Stimulated activated CD8-positive, alpha-beta memory T cell treated with anti-CD3 and anti-CD28 coated beads, Interleukin-4, amount 100 ng/mL, for 1 hour (primary cell): ENCODE measurements at places on chromosomes 5 and 9.
A peak's percentile ranks its signal among the peaks of the same experiment; 100 is the strongest.

- DNase-seq, result no peak
Measured at GRCh38 chr9:115520646-115521045, 402.7 kb upstream of the TNC start.

GRCh38 chr9:102986425-102986824, 8.7 kb upstream of the CYLC2 start:
- no peak for DNase-seq

DNA sequence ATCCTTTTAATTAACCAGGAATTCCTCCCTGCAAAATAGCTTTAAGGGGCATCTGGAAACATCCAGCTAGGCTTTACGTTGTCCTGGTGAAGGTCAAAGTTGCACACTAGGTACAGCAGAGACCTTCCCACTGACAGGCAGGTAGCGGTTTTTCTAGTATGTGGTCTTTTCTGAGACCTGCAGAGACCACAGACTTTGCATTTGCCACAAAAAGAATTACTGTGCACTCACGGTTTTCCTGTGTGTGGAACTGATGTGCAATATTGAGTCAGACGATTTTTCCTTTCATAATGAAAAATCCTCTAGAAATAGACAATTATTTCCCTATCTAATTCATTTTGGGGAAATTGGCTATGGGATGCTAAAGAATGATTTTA, 417.0 kb upstream of the ADAMTSL1 start:
- no peak for DNase-seq

DNA sequence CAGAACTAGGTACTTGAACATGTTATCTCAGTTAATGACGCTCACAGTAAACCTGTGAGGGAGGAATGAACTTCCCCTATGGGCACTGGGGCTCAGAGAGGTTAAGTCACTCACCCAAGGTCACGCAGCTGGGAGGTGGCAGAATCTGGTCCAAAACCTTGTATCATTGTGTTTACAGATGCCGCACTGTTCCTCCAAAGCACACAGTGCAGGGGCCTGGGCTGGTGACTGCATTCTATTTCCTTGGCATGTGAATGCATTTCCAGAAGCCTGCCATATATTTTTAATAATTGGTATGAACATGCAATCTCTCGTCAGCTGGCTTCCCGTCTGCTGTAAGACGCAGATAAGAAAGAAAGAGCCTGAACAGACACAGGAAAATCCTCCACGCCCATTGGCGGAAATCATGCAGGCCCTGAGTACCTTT, 77.0 kb upstream of the TBC1D2 start:
- no peak for DNase-seq

DNA sequence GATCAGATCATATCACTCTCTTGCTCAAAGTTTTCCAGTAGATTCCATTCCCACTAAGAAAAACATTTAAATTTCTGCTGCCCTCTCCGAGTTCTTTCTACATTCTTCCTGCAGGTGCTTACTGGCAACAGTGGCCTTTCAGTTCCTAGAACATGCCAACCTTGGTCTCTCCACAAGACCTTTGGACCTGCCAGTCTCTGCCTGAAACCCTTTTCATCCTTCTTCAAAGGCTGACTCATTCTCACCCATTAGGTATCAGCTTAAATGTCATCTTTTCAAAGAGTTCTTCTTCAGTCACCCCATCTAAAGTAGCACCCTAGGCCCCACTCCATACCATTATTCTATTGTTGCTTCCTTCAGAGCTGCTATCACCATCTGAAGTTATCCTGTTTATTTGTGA, 21.8 kb downstream of the PPIC start:
- DNase-seq, result no peak

DNA sequence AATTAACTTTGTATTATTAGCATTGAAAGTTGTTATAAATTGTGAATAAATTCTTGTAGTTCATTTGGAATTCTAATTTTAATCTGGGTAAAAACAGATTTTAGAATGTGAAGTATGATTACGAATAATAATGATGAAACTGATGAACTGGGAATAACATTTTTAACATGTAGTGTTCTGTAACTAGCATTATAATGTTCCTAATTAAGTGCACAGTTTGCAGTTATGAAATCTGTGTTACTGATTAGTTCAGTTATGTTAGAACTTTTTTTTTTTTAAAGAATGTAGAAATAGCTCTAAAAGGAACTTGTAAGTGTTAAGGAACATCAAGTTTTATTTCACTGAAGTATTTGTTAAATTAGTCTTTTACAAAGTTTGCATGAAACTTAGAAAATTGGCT, 48.9 kb upstream of the EIF4EBP3 start:
- no peak for DNase-seq

GRCh38 chr5:141632650-141633049, 4.0 kb downstream of the HDAC3 start:
- DNase-seq, result no peak

GRCh38 chr5:61631438-61631941, 299.4 kb downstream of the ZSWIM6 start:
- no peak for DNase-seq

DNA sequence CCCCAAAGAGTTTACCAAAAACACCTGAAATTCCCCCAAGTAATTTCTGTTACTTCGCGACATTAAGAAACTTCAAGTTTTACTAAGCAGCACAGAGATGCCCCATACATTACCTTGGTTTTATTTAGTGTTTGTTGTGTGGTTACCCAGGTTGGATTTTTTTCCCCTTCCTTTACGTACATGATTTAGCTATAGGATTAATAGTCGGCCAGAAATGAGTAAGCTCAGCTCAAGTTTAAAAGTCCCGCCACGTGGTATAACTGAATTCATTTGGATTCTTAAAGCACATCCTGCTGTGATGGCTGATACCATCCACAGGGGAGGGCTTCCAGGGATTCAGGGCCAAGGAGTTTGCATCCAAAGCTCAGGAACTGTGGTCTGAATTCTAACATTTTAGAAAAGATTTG, 75.9 kb downstream of the DAP start:
- DNase-seq, result no peak

- no peak for DNase-seq
Measured at GRCh38 chr5:62671479-62671878, 92.9 kb downstream of the LRRC70 start.

DNA sequence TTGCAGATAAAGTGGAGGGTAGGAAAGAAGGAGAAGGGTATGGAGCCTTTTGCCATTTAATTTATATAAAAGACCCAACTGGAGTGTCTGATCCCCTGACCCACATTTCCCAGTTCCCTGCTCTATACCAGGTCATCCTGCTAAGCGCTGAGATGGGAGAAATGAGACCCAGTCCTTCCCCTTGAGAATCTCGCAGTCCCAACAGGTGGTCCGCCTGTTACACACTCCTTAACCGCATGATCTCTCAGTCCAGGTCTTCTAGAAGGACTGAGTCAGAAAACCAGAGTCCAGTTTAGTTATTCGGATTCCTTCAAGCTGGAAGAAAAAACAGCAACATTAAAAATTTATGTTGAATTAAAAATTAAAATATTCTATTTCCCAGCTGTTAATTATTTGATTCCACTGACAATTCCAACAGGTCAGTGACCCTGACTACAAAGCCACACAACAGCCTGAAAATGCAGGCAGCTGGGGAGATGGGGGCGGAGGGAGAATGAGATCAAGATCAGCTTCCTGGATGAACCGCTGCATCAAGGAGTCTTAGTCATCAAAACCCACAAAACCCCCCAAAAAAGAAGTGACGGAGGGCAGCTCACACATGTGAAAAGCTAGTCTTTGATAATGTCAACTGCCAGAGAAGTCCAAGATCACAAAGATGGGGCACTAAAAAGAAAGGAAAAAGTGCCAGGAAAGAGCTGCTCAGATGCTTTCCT, 44.0 kb downstream of the GGTA1 start:
- DNase-seq, result peak; percentile 5

DNA sequence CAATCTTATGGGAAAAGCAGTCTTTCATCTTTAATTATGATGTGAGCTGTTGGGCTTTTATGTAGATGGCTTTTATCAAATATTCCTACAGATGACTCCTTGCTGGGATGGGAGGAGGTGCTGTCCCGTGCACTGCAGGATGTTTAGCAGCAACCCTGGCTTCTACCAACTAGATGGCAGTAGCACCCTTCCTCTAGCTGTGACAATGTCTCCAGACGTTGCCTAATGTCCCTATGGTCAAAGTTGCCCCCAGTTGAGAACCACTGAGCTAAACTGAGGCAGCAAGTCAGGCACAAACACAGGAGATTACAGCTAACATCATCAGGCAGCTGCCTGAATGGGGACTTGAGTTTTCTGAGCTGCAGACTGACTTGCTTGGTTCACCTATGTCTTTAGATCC, 401.9 kb upstream of the PDE4D start:
- no peak for DNase-seq

GRCh38 chr9:16625811-16626210, 244.7 kb downstream of the BNC2 start:
- DNase-seq, result no peak

GRCh38 chr9:136996361-136997292, at the start of gene CLIC3:
CLIC3 (minus strand) TSS chr9:136996568; CDS start chr9:136996543, 25 bp downstream.
- peak; percentile 30 for DNase-seq

- no peak for DNase-seq
Measured at GRCh38 chr9:38652486-38652885, 32.1 kb upstream of the ANKRD18A start.

DNA sequence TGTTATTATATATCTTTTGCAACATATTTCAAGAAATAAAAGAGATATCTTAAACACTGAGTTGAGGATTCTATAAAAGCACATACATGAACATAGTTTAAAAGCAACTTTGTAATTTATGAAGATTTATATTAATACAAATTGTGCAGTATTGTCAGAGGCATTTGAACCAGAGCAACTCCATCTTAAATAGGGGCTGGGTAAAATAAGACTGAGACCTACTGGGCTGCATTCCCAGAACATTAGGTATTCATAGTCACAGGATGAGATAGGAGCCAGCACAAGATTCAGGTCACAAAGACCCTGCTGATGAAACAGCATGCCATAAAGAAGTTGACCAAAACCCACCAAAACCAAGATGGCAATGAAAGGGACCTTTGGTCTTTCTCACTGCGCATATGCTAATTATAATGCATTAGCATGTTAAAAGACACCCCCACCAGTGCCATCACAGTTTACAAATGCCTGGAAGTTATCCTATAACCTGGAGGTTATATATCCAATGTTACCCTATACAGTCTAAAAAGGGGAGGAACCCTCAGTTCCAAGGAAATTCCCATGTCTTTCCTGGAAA, 320.2 kb downstream of the FAM170A start:
- no peak for DNase-seq

GRCh38 chr9:133693703-133694529, 44.2 kb downstream of the SARDH start:
- no peak for DNase-seq

- DNase-seq, result no peak
Measured at GRCh38 chr5:109256486-109256885, 153.3 kb downstream of the PJA2 start.

- DNase-seq, result no peak
Measured at GRCh38 chr5:94240134-94240533, 378.3 kb downstream of the KIAA0825 start.

DNA sequence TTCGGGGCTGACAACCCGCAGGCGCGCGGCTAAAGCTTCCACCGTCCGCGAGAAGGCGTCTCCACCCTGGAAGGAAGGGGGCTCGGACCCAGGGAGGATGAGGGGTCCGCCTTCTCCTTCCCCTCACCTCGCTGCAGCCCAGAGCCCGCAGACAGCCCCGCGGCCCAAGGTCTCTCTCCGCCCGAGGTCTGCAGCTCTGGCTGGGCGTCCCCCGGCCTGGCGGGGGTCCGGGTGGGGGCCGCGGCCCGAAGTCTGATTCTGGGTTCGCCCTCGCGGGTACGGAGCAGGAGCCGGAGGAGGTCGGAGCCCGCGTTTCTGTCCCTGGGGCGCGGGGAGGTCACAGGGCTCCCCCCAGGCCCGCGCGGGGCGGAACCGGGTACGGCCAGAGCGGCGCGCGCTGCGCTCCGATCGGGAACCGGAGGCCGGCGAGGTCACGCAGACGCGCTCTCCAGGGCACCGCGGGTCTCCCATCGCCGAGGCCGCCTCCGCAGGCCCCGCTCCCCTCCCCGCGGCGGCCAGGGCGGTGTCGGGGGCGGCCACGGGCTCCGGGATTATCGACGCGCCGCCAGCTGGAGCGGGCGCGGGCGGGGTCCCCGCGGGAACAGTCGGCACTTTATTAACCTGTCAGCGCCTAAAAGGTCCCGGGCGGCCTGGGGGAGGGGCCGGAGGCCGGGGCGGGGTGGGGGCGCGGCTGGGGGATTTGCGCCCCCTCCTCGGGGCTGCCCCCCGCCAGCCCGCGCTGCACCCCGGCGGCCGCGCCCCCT, 11.6 kb downstream of the LHX3 start:
- DNase-seq, result no peak

GRCh38 chr5:113092683-113093082, 116.1 kb downstream of the DCP2 start:
- DNase-seq, result no peak

- DNase-seq, result no peak
Measured at GRCh38 chr5:137344723-137345322, 154.3 kb downstream of the SPOCK1 start.

DNA sequence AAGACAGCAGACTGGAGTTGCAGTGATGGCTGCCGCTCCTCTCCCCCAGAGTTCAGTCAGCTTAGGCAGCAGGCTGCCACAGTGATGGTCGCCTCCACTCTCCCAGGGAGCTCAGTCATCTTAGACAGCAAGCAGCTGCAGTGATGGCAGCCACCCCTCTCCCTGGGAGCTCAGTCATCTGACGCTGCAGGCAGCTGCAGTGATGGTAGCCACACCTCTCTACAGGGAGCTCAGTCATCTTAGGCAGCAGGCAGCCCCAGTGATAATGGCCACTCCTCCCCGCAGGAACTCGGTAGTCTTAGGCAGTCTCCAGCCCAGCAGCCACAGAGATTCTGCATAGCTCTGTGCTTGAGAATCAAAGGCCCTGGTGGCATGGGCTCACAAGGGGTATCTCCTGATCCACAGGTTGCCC, 582.7 kb downstream of the DTWD2 start:
- no peak for DNase-seq

DNA sequence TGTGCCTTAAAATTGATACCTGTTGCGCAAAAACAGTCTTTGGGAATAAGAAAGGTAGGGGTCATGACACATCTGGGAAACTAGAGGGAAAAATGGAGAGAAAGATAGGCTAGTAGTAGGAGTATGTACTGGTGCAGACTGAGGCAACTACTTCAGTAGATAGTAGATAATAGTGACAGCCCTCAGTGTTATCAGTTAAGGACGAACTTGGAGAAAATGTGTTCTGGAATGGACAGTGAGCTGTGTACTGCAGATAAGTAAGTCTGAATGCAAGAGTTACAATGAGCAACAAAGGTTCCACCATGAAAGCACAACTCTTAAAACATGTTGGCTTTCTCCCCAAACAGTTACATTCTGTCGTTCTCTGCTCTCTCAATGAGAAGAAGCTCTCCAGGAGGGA, 6.5 kb upstream of the INSL6 start:
- no peak for DNase-seq

GRCh38 chr9:1047591-1048230, 2.4 kb upstream of the DMRT2 start:
- DNase-seq, result no peak
